ENCODE measurements at places on chromosomes 2 and 18.

DNA sequence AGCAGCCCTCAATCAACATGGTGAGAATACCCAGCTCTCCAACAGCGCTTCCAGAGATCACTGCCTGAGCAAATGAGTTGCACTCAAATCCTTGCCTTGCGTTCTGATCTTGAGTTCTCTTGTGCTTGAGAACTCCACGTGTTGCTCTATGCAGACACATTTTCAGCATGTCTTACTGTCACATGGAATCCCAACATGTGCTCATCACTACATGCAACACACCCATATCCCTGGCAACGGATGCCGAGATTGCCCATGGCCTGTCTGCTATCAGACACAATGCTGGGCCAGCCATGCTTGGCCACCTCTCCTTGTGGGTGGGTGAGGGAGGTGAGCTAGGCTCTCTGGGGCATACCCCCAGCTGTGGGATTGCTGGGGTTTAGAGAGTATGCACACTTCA, 91.9 kb upstream of the LDAH start:
- DNase-seq, result no peak

GRCh38 chr2:172153757-172154156, 51.1 kb upstream of the DLX2 start:
- no peak for DNase-seq

- no peak for DNase-seq
Measured at GRCh38 chr2:70886541-70886987, 49.1 kb upstream of the ATP6V1B1 start.

DNA sequence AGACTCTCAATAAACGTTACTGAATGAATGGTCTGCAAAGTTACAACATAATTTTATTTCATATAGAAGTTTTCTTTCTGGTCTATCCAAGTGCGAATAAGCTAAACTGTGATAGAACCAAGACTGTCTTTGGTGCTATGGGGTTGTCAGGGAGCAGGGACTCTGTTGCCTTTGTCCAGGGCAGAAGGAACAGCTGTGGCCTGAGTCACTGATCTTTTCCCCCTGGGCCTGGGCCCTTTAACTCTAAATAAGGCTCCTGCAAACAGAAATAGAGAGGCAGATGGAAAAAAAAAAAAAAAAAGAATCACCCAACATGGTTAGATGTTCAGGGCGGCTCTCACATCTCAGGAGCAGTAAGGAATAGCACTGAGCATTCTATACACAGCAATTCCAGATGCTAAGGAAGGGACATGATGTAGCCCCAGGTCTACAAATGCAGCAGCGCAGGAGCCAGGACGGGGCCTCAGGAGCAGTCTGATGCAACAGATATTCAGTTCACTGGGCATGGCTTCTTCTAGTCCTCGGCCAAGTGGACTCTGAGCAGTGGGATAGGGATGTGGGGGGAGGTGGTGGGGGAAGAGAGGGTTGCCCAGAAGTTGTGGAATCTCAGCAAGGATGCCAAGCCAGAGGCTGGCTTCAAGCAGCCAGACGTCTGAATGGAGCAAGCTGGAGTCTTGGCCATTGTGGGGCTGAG, 247.1 kb upstream of the SIX2 start:
- no peak for DNase-seq

- no peak for DNase-seq
Measured at GRCh38 chr2:106596844-106597243, 109.7 kb downstream of the CD8B2 start.

DNA sequence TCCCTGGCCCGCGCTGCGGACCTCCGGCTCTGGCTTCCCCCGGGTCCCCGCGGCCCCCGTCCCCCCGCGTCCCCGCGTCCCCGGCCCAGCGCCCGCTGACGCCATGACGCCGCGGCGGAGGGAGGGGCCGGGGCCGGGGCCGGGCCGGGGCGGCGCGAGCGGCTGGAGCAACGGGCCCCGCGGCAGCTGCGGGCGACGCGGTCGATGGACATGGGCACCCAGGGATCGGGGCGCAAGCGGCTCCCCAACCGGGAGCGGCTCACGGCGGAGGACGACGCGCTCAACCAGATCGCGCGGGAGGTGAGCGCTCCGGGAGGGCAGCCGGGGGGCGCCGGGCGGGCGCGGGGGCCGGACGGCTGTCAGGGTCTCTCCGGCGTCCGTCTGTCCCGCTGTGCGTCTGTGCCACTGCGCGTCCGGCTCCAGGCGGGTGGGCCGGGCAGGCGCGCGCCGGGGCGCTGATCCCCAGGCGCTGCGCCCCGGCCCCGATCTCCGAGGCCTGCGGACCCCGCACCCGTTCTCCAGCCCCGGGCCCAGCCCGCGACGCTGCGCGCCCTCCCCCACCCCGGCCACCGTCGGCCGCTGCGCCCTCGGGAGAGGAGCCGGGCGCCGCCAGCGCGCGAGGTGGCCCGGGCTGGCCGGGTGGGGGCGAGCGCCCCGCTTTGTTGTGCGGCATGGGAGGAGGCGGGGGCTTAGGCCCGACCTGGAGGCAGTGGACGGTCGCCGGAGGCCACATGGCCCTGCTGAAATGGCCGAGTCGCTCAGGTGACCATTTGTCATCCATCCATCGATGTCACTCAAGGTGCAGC, at the start of gene LRRFIP1:
Gene LRRFIP1, plus strand, starts transcription at position 147 of the 806 bp plus-strand sequence. Its CDS starts 58 bp downstream, at position 205.
- DNase-seq, result no peak

DNA sequence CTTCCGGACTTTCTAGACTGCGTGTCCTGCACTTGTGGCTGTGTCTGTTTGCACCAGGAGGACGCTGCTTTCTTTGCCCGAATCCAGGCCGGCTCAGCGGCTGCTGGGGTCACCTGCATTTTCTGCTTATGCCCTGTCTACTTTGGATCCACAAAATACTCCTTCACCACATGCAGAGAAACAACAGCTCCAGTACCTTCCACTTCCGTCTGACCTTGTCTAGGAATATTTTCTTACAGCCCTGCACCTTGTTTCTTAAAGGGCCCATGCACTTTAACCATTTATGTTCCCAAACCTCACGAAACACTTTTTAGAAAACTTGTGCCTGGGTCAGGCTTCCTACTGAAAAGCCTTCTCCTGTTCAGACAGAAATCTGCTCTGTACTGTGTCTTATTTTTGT, 129.4 kb upstream of the NCK2 start:
- DNase-seq, result no peak

DNA sequence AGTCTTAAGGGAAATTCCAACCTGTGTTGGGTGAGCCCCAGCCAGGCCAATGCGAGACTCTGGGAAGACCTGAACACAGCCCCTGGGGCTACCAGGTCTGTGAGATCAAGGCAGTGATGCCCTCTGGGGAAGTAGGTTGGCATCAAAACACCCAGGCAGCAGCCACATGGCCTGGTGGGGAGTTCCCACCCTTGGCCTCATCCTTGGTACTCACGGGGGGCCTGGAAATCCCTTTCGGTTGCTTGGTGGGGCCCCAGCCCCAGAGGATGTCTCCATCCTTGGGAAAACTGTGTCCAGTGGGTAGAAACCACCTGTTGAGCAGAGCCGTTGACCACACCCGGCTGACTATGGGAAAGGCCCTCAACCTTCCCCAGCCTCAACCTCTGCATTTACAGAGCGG, 56.0 kb upstream of the PXDN start:
- DNase-seq, result no peak

- no peak for DNase-seq
Measured at GRCh38 chr2:70070542-70071268, 16.6 kb upstream of the PCBP1 start.

All from stimulated activated CD8-positive, alpha-beta memory T cell treated with anti-CD3 and anti-CD28 coated beads, Interleukin-15, amount 100 ng/mL, for 24 hours (primary cell).